Vagina (tissue), 2 donors: ENCODE measurements at places on chromosomes 1 and 21.

GRCh38 chr1:243413431-243414151 lies 157.8 kb downstream of the SDCCAG8 start:
- no peak for DNase-seq

DNA sequence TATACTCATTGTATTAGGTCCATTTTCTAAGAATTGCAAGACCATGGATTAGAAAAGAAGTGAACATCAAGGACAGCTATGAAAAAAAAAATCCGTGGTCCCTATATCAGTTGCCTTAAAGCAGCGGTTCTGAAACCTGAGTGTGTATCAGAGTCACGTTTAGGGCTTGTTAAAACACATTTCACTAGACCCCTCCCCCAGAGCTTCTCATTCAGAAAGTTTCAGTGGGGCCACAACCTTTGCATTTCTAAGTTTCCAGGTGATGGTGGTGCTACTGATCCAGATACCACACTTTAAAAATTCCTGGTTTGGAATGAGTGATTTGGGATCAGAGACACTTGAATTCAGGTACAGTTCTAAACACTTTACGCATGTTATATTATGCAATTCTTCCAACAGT lies 96.1 kb upstream of the PRMT6 start:
- no peak for DNase-seq

DNA sequence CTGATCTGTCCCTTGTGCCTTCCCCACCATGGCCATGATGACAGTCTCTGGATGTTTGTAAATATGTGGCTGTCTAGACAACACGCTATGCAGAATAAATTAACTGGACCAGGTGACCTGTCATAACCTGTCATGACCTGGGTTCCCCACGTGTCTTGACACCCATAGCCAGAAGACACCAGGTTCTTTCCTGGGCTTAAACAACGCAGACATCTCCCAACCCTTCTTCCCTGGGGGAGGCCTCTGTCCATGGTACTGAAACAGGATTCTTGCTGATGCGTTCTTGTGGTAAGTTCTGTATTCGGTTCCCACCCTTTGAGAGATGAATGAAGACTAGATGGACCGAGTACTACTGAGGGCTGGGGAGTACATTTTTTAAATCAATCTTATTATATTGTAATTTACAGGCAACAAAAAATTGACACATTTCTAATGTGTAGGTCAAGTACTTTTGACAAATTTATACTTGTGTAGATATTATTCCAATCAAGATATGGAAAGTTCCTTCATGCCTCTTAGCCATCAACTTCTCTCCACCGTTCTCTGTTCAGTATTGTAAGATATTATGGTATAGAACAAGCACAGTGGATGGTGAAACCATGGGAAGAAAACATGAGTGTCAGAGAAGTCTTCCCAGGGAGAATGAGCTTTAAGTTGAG lies 738.8 kb downstream of the PTPRU start:
- peak; percentile 29 for DNase-seq

GRCh38 chr1:155598842-155599331 lies 11.1 kb upstream of the MSTO1 start:
- no peak for DNase-seq

- no peak for DNase-seq
These were observed 111.8 kb downstream of the PTBP2 start for GRCh38 chr1:96833376-96833775.

GRCh38 chr1:34865573-34865972 lies 6.0 kb upstream of the SMIM12 start:
- DNase-seq, result no peak

DNA sequence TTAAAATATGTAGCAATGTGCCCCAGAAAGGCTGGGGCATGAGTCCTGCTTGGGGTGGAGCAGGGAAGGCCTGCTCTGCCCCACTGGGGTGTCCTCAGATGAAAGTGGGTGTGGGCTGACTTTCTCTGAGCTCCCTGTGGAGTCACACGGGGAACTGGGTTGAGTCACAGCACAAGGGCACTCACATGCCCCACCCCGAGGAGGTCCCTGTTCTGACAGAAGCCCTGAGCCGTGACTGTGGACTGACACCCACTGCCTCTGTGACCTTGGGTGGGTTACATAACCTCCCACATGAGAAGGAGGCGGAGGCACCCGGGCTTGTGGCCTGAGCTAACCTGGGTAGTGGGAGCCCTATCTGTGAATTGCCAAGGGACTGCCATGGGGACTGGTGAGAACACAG lies 52.5 kb upstream of the TINAGL1 start:
- DNase-seq, result no peak

DNA sequence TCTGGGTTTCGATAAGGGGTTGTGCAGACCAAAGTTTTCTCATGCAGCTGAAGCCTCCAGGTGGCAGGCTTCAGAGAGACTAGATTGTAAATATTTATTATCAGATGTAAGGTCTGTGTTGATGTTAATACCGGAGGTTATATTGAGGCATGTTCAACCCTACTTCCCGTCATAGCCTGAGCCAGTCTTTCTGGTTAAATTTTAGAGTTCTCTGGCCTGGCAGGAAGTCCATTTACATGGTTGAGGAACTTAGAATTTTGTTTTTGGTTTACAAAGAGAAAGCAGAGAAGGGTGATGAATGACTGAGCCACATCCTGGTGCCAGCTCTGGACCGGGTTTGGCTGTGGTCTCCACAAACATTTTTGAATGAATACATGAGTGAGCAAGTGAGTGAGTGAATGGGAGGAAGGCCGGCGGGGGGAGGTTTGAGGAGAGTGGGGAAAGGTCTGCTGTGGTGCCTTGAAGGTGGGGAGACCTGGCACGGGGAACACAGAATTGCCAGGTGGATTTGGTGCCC lies 218.5 kb downstream of the DISC1 start:
- DNase-seq, result no peak

- DNase-seq, result peak; percentile 82
These were observed 8.3 kb upstream of the GPR61 start for GRCh38 chr1:109531380-109531779.

- DNase-seq, result no peak
These were observed 7.6 kb downstream of the APOBEC4 start for GRCh38 chr1:183645531-183645930.

DNA sequence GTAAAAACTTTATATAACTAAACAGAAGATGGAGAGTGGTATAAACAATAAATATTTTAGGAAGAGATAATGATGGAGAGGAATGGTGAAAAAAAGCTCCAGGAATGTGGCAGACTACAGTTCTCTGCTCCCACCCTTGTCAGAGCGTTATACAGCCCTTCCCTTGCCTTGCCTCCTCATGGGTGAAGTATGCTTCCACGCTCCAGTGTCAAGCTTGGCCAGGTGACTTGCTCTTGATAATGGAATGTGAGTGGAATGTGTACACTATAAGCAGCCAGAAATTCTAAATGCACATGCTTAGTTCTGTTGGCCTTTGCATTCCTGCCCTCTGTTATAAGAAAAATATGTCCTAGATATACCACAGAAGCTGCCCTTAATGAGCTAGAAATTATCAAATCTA lies 24.7 kb upstream of the POGK start:
- no peak for DNase-seq

- no peak for DNase-seq
These were observed 106.2 kb downstream of the RUNX1 start for GRCh38 chr21:34942911-34943310.

DNA sequence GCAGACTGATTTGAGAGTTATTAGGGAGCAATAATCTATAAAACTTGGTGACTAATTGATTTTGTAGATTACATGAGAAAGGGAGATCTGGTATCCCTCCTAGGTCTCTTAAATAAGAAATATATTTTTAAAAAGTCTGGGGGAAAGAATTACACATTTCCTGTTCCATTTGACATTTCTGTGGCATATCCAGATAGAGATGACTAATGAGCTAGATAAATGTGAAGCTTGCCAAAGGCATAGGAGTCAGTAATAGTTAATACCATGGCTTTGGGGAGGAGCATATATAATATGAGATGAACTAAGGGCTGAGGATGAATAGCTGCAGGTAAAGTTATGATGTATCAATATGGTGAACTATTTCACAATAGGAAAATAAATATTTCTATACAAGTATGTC lies 663.7 kb downstream of the PTPRC start:
- no peak for DNase-seq

DNA sequence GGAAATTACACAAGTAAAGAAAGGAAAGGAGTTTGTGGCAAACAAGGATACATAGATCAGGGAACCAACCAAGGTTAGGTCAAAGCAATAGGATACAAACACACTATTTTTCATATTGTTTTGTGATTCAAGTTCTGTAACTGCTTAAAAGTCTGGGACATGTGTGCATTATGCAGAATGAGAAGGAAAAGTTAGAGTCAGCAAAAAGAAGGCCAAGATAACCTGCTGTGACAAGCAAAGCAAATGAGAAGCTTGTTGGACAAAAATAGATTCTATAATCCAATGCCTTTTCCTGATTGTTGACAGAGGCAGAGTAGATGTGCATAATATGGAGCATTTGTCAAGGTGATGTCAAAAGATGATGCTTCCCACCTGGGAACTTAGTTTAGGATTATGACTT lies 556.0 kb upstream of the CXADR start:
- DNase-seq, result no peak

DNA sequence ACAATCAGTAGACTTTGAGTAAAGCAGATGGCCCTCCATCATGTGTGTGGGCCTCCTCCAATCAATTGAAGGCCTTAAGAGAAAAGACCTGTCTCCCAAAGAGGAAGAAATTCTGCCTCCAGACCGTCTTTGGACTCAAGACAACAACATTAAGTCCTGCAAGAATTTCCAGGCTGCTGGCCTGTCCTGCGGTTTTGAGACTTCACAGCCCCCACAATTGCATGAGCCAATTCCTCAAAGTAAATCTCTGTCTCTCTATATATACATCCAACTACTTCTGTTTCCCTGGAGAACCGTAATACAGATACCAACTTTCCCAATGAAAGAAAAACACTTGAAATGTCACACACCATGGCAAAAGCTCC lies 16.4 kb downstream of the REG4 start:
- DNase-seq, result no peak

DNA sequence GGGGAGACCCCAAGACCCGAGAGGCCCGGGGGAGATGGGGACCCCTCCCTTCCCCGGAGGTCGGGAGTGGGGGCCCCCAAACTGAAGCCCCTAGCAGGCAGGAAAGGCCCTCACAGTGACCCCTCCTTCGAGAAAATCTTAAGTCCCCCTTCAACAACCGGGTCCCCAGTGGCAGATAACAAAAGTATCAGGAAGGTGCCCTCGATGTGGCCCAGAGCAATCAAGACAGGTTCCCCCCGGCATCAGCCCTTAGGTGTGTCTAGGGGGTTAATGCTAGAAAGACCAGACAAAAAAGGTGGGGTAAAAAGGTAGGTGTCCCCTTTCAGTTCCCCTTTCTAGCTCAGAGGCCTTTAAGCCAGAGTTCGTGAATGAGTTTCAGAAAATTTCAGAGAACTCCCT lies 282 bp upstream of the ECE1 start:
- no peak for DNase-seq

GRCh38 chr1:31243501-31244286 lies 4.0 kb upstream of the NKAIN1 start:
- DNase-seq, result no peak

DNA sequence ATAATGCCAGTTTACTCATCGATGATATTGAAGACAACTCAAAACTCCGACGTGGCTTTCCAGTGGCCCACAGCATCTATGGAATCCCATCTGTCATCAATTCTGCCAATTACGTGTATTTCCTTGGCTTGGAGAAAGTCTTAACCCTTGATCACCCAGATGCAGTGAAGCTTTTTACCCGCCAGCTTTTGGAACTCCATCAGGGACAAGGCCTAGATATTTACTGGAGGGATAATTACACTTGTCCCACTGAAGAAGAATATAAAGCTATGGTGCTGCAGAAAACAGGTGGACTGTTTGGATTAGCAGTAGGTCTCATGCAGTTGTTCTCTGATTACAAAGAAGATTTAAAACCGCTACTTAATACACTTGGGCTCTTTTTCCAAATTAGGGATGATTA lies 13.7 kb downstream of the GGPS1 start:
- DNase-seq, result no peak

- DNase-seq, result no peak
These were observed 852 bp downstream of the TMEM50A start for GRCh38 chr1:25338986-25339385.

GRCh38 chr21:41772351-41773080 lies 5.7 kb upstream of the RIPK4 start:
- no peak for DNase-seq

- DNase-seq, result no peak
These were observed 86.6 kb downstream of the TM2D1 start for GRCh38 chr1:61638296-61638695.

DNA sequence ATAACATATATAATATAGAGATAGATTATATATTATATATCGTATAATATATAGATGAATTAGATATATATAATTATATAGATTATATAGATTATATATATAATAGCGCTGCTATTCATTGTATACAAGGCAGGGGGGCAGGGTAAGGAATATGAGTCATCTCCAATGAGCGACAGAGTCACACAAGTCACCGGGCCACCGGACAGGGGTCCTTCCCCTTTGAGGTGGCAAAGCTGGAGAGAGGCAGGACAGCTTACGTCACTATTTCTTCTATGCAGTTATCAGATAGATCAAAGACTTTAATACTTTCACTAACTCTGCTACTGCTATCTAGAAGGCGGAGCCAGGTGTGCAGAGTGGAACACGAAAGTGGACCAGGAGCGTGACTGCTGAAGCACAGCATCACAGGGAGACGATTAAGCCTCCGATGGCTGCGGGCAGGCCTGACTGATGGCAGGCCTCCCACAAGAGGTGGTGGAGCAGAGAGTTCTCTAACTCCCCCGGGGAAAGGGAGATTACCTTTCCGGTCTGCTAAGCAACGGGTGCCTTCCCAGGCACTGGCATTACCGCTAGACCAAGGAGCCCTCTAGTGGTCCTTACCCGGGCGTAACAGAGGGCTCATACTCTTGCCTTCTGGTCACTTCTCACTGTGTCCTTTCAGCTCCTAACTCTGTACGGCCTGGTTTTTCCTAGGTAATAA lies 2154.7 kb downstream of the MRPL39 start:
- no peak for DNase-seq

DNA sequence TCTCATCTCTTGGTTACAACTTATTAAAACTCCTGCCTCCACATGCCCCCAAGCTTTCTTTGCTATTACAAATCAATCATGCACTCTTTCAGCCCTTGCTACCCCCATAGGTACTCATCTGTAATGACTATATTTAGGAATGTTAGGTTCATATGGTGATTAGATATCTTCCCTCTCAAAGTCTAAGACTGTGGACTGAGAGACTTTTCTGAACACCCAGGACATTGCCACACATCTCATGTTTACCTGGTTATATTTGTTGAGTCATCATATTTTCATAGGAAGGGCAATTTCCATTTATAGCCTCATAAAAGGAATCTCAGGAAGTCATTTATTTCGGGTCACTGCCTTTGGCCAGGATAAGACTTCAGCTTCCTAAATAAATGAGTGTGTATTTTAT lies 81.5 kb upstream of the LPGAT1 start:
- DNase-seq, result no peak

GRCh38 chr1:234144901-234145300 lies 228.4 kb upstream of the COA6 start:
- no peak for DNase-seq

- peak; percentile 54 for DNase-seq
These were observed 106.5 kb downstream of the PLPP3 start for GRCh38 chr1:56472860-56473259.
